BJ (cell line): ENCODE measurements at places on chromosomes 7 and 10.

- DNase-seq, result no peak
Observed at GRCh38 chr10:6701289-6701688, 121.2 kb upstream of the PRKCQ start.

DNA sequence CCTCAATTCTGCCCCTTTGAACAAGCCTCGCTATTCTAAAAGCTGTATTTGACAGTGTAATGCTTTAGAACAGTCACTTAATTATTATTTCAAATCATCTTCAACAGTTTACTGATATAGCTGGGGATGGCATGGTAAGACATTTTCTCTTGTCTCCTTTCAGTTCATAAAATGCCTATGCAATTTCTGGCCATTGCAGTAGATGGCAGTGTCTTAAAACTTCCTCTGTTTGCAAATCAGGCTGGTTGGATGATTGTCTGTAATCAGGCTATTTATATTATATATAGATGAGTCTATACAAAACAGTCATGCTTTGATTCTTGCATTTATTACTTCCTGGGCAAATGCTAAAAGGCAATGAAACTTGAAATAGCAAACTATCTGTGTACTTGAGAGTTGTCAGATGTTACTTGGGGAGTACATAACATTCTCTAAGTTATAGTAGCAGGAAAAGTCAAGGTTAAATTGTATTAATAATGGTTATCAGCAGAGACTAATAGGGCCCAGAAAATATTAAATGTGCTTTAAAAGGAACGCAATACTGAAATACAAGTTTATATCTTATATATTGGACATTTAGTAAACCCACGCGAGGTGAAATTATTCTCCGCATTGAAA, 55.5 kb upstream of the LHFPL3 start:
- no peak for DNase-seq

GRCh38 chr7:127447326-127447945, 54.9 kb upstream of the ZNF800 start:
- no peak for DNase-seq

DNA sequence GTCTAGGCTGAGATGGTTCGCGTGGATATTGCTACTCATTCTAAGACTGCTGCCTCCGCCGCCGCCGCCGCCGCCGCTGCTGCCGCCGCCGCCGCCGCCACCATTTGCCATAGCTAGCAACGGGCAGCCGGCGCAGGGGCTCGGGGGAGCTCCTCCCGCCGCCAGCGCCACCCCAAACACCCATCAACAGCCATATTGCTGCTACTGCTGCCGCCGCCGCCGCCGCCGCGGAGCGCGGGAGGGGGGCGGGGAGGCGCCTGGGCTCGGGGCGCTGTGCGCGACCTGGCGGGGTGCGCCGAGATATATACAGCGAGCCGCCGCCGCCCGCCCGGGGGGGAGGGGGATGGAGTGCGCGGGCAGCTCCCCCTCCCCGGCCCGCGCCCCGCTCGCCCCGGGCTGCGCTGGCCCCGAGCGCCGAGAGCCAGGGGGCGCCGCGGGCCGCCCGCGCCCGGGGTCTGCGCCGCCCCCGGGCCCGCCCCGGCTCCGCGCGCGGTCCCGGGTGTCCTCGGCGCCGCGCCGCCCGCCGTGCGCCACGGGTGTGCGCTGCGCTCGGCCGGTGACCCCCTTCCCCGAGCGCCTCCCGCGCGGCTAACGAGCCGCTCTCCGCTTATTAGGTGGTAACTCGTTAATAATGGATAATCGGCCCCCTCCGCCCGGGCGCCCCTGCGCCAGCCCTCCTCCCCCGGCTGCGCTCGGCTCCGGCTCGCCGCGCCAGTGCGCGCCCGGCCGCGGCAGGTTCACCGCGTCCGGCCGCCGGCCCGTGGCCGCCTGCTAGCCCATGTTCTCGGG, at the start of gene KCNMA1:
KCNMA1 (minus strand) TSS at position 277 of the 789 bp plus-strand sequence.
- no peak for DNase-seq

- DNase-seq, result no peak
Observed at GRCh38 chr10:110637558-110638053, 6.5 kb upstream of the RBM20 start.

- DNase-seq, result no peak
Observed at GRCh38 chr7:84249656-84250055, 55.1 kb upstream of the SEMA3A start.

DNA sequence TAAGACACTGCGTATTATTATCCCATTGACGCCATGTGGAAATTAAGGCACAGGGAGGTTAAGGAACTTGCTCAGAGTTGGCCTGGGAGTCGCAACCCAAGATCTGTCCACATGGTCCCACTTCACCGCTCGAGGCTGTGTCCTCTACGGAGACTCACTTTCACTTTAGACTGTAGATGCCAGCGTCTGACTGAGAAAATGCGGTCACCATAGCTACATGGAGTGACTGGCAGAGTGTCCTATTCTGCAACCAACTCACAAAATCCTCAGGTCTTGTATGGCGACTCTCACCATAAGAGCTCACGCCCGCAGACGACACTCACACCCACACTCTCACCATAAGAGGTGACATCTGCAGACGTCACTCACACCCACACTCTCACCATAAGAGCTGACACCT, 257.9 kb downstream of the PTPRN2 start:
- DNase-seq, result no peak

- no peak for DNase-seq
Observed at GRCh38 chr10:84743483-84743882, 415.1 kb downstream of the CCSER2 start.

GRCh38 chr7:18638594-18639452, 143.3 kb downstream of the HDAC9 start:
- DNase-seq, result peak; percentile 86

- DNase-seq, result no peak
Observed at GRCh38 chr7:152185558-152185957, 160.1 kb downstream of the GALNT11 start.

- no peak for DNase-seq
Observed at GRCh38 chr10:7861509-7862120, 43.3 kb downstream of the TAF3 start.

- DNase-seq, result no peak
Observed at GRCh38 chr7:52017802-52018679, 701.4 kb upstream of the COBL start.

GRCh38 chr10:79349072-79349491, 1.8 kb downstream of the PPIF start:
- no peak for DNase-seq

DNA sequence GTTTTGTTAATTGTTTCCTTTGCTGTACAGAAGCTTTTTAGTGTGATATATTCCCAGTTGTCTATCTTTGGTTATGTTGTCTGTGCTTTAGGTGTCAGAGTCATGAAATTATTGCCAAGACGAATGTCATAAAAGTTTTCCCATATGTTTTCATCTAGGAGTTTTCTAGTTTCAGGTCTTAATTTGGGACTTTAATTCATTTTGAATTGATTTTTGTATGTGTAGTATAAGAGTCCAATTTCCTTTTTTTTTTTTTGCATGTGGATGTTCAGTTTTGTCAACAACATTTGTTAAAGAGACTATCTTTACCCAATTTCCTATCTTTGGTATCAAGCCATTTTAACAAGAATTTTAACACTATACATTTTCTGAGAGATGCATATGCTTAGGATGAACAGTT, 432.2 kb downstream of the CNTNAP2 start:
- DNase-seq, result no peak

- no peak for DNase-seq
Observed at GRCh38 chr10:113381981-113382509, 170.8 kb upstream of the HABP2 start.

DNA sequence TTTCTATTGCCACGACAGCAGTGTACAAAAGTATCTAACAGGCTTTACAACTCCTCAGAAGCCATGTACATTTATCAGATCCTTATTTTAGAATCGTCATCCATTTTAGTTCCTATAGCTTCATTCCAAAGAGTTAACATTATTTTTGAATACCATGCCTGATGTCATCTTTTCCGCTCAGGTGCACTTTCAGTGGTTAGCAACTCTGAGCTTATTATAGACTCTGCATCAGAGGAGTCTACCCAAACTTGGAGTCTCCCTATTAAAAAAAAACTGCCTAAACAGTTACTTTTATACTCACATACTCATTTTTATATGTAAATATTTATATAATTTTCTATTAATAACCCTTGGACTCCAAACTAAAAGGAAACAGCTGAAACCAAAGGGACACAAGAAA, 31.6 kb upstream of the PRSS37 start:
- no peak for DNase-seq

GRCh38 chr10:52314822-52315552, 906 bp downstream of the DKK1 start:
- DNase-seq, result no peak
